HFFc6 (cell line): ENCODE measurements at places on chromosomes 5 and 9. TPM values are rescaled to one million over a fixed set of nuclear protein-coding genes. Genes with fewer than 3 reads are reported as not detected.

DNA sequence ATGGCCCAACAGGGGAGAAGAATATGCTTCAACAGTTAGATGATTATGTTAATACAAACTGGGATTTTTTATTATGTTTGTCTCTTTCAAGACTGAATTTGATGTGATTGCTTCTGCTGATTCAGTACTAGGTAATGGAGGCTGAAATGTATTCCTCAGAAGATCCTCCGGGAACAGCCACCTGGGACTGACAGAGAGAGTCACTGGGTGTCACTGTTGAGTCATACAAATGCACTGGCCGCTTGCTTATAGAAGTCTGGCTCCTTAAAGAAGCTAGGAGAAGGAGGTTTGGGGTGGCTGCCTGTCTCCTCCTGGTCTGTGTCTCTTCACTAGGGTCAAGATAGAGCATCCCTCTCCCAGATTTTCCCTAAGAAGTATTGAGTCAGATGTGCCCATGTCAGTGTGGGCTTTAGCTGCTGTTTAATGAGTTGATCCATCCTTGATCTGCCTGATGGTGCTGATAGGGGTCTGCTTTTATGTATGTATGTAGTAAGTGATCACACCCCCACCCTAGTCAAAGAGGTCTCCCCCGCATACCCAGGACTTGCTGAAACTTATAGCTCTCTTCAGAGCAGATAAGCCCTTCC, 773.4 kb downstream of the BRINP1 start:
- DNase-seq = peak; percentile 59

DNA sequence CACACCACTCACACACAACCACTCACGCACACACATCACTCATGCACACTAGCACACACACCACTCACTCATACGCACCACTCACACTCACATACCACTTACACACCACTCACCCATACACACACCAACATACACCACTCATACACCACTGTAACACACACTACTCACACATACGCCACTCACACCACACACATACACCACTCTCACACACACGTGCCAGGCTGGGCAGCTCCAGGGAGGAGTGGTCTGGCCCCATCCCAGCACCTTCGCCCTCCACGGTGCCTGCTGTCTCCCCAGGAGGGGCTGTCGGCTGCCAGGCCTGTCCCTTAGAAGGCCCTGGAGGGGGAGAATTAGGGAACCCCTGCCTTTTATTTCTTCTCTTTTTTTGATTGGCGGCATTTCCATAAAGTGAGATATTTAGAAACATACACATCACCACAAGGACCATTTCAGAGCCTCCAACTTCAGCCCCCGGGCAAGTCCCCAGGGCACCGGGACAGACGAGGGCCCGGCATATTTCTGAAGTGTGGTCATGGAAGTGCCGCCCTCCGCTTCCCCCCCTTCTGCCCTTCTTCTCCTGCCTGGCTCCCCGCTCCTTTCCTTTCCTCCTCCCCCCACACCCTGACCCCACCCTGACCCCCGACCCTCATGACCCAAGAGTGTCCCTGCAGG, 6.3 kb upstream of the ASB6 start:
- no peak for DNase-seq

DNA sequence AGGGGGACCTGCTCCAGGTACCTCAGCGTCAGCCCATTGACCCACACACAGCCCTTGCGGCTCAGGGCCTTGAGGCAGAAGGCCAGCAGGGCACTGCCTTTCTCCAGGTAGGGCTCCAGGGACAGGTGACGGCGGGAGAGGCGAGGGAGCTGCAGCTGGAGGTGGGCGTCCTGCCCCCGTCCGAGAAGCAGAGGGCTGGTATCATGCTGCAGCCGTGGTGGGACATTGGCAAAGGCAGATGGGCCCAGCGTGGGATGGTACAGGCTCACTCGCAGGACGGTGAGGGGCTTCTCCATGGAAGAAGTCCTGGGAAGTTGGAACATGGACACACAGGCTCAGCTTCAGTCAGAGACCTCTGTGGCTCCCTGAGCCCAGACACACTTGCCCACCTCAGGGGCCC, 2.5 kb upstream of the DCANP1 start:
- no peak for DNase-seq

GRCh38 chr5:16849775-16850174, 86.3 kb downstream of the MYO10 start:
- no peak for DNase-seq

DNA sequence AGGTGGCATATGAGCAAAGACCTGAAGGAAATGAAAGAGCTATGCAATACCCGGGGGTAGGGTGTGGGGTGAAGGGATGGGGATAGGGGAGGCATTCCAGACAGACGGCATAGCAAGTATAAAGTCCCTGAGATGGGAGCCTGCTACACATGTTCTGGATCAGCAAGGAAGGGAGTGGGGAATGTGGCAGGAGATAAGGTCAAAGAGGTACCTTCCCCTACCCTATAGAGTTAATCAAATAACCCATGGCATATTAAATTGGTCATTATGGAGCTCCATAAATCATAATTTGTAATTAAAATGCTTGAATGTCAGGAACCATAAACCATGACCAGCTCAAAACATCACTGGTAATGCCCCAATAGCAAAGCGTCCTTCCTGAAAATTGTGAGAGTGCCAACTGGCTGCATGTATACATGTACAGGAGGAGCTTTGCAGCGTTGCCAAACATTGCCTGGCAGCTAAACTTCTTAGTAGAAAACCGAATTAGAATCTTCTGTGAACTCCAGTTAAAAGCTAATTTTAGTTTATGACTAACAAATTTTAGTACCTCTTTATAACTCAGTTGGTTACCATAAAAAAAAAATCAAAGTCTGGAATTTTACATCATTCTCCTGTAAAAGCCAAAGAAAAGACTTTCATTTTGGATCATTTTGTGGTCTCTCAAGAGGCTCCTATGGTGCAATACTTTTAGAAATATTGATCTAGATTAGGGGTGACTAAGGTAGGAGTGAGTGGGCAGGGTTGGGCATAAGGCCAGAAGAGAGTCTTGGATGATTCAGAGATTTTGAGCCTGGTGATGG, 4.7 kb downstream of the DNAI1 start:
- DNase-seq = peak; percentile 86

- DNase-seq = no peak
These were observed 388.3 kb downstream of the ARRDC3 start for GRCh38 chr5:90994796-90995195.

- DNase-seq = no peak
These were observed 86.9 kb upstream of the GDNF start for GRCh38 chr5:37926732-37927131.

The TMEM215 gene
- total RNA-seq = not detected in 3 replicates

The PGGT1B gene
- total RNA-seq = 28.9 to 34.8 TPM (median 31.0 TPM) in 3 replicates

The NRG2 gene
- total RNA-seq = 0.07 to 0.27 TPM (median 0.19 TPM) in 3 replicates
